ENCODE measurements at places on chromosomes 2 and 18. TPM values are rescaled to one million over a fixed set of nuclear protein-coding genes. Genes with fewer than 3 reads are reported as not detected.

DNA sequence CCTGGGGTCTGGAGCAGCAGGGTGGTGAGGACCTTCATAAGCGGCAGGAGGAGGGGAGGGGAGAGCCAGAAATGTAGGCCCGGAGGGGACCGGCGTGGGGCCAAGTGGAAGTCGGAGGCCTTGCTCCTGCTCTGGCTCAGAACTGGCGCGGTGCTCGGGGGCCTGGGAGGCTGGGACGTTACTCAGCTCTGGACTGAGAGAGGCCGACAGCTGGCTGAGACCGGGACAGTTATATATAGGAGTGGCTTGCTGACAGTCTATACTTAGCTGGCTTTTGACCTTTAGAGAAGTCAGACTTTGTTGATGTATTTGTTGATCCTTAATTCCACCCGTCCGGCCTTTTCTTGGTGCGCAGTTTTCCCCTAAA is 15.7 kb downstream of the IGFBP5 start:
- no peak for DNase-seq

GRCh38 chr2:233853883-233854240 is 473 bp downstream of the HJURP start:
- DNase-seq: no peak

DNA sequence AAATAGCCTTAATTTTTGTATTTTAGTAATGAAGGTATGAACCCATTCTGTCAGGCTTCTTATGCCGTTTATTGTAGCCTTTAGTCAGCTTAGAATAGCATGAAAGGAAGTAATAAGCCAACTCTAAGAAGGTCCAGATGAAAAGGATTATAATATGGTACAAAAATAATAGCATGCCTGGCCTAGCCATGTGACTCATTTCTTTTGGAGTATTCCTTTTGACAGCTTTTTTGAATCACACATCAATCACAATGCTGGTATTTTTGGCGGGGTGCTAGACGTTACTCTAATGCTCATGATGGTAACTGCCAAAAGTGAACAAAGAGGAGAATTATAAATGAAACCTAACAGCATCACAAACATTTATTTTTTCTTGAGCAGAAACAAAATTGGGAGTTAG is 19.9 kb downstream of the FMNL2 start:
- no peak for DNase-seq

- DNase-seq: no peak
Observed at GRCh38 chr2:197096649-197097048, 170.1 kb upstream of the PGAP1 start.

Gene REG3G
- total RNA-seq: 3,262 TPM

DNA sequence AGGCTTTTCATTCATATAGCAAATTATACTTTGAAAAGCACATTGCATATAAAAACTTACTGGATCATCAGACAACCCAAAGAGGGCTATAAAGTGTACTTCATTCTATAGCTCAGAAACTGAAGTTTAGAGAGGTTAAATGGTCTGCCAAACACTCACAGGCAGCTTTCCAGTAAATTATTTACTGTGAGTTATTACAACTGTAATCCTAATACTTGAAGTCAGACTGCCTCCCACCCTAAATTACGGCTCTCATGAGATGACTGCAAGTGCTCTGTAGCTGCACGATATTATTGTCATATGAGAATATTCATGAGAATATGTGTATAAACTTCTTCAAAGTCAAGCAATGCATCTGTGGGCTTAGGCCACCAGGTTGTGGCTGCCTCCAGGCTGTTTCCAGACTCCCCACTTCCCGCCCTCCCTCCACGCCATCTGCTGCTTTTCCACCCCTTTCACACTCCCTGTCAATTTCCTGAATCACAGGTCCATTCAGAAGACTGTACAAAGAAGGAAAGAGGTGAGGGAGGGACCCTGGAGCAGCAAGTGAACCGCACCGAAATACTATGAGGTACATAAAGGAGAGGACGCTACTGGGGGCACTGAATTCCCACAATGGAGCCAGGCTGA is 111.1 kb upstream of the SPOPL start:
- no peak for DNase-seq

GRCh38 chr2:8648441-8649213 is 33.2 kb upstream of the ID2 start:
- DNase-seq: no peak

Gene GRHL1
- 1.1 TPM for total RNA-seq

DNA sequence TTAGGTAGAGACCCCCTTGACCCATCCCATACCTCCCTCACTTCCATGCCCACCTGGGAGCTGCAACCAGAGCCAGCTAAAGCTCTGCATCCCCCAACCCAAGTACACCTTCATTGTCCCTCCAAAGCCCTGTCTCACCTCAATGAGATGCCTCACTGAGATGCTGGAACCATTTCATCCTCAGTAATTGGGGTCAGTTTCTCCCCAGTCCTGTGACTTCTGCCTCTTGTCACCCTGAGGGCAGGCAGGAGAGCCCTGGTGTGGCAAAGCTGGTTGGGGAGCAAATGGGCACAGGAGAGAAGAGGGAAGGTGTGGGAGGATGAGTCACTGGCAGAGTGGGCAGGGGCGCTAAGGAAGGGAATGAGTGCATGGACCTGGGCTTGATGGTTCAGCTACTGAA is 27.9 kb upstream of the NT5DC4 start:
- DNase-seq: no peak

Gene ADRA2B
- total RNA-seq: 0.50 TPM

DNA sequence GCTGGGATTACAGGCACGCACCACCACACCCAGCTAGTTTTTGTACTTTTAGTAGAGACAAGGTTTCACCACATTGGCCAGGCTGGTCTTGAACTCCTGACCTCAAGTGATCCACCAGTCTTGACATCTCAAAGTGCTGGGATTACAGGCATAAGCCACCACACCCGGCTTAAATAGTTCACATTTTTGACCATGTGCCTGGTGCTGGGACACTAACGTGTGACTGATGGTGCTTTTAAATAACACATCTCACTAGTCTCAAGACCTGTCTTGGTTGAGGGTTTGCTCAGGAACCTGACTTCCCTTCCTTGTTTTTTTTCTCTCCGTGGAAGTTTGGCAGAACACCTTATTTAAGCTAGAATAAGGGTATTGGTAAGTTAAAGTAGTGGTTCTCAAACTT is 8.5 kb downstream of the FMNL2 start:
- no peak for DNase-seq

- DNase-seq: no peak
Observed at GRCh38 chr2:73109431-73110167, 3.1 kb downstream of the RAB11FIP5 start.

Gene NOSTRIN
- 27.5 TPM for total RNA-seq

- no peak for DNase-seq
Observed at GRCh38 chr2:225020168-225020849, 22.0 kb downstream of the DOCK10 start.

Gene CAB39
- total RNA-seq: 29.9 TPM

Gene POTEJ
- total RNA-seq: not detected

- no peak for DNase-seq
Observed at GRCh38 chr18:24270937-24271380, 126.7 kb downstream of the OSBPL1A start.

Gene MAP3K19
- not detected for total RNA-seq

Gene ST8SIA3
- 2.0 TPM for total RNA-seq

GRCh38 chr18:66495844-66496243 is 108.0 kb downstream of the CDH19 start:
- peak; percentile 35 for DNase-seq

- no peak for DNase-seq
Observed at GRCh38 chr2:125643585-125643984, 1012.4 kb upstream of the GYPC start.

DNA sequence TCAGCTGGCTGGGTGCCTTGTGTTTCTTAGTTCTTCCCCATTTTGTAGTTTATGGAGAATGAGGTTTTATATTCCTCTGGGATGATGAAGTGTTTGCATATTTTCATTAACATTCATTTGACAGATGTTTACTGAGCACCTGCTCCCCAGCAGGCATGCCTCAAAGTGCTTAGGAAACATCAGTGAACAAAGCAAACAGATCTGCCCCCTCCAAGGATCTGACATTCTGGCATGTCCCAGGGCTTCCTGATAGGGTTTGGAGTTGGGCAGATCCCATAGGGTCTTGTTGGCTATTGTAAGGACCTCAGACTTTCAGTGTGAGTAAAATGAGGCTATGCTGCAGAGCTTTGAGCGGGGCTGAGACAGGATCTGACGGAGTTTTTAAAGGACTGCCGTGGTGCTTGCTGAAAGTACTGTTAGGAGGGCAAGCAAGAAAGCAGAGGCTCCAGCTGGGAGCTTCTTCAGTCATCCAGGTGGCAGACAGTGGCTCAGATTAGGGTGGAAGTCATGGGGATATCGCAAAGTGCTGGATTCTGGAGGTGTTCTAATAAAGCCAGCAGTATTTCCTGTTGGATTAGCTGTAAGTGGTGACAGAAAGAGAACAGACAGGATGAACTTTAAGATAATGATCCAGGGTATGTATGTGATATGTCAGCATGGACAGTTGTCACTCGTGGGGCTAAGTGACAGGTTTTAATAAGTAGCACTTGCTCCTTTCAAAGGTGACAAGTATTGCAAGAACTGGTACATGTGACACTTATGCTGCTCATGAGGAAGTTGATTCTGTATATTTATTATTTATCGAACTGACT is 11.3 kb upstream of the IAH1 start:
- no peak for DNase-seq

GRCh38 chr2:55712477-55713060 is 18.9 kb upstream of the PNPT1 start:
- no peak for DNase-seq

Gene IL1R2
- total RNA-seq: 2.1 TPM

DNA sequence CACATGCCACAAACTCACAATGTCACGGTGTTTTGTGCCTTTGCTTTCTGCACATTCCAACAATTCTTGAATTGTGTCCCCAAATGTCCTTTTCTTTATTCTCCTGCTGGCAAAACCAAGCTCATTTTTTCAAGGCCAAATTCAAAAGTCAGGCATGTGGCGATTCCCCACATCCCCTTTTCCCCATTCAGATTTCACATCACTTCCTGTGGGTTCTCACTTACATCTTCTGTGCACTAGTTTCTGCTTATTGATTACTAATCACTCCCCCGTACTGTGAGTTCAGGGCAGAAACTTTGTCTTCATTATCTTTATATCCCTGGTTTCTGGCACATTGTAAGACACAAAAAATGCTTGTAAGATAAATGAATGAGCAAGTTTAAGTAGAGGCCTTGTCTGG is 69.2 kb downstream of the AP1S3 start:
- no peak for DNase-seq

DNA sequence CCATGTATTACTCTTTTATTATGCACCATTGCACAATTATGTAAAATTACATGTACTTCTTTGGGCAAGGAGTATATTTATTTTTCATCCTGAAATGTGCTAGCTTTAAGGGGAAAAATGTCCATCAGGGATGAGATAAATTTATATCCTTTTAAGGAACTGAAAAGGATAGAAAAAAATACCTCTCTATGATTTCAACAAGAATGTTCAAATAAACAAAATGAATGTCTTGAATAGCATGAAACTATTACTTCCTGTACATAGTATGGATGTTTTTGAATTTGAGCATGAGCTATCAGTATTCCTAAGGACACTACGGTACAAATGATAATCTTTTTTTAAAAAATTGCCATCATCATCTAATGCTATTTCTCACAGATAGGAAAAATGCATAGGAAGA is 1611.9 kb upstream of the ZEB2 start:
- DNase-seq: no peak

DNA sequence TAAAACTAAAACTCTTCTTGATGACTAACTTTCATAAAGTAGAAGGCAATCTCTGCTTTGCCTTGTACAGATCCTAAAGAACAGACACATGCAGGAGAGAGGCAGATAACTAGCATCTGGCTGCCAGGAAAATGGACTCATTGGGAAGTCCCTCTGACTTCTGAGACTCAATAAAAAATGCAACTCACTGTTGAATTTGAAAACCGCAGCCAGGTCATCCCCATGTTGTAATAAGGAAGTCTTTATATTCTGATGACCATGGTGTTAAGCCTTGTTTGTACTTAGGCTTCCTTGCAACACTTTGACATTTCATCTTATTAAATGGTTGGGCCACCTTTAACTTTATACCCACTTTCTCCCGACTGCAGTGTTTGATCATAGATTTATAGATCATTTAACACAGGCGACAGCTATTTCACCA is 375.1 kb upstream of the KCNH7 start:
- DNase-seq: no peak

Gene SP9
- total RNA-seq: not detected

- DNase-seq: no peak
Observed at GRCh38 chr2:38260469-38260868, 116.6 kb downstream of the ATL2 start.

GRCh38 chr2:54176577-54176976 is 61.2 kb downstream of the ACYP2 start:
- DNase-seq: no peak

DNA sequence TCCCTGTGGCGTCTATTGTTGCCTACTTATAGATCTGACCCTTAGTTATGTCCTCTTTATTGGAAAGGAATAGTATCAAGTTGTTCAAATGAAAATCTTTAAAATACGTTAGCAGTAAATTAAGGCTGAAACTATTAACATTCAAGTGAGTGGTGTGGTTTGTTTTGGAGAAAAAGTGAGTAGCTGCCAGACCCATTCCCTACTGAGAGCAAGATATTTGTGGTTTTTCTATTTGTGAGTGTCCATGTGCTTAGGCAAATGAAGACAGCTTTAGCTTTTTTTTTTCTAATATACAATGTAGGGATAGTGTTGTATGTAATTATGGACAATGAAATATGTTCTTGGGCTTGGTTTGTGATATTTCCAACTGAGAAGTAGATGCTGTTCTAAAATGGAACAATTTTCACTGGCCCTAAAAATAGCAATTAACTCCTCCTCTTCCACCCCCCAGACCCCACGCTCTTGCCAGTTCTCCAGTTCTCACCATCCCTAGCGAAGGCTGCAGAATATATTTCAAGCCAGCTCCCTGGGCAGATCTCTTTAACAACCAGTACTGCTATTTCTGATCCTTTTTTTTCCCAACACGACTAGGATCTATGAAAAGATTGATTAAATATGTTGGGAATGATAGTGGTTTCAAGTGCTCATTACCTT is 83.1 kb downstream of the CCDC85A start:
- no peak for DNase-seq

- DNase-seq: no peak
Observed at GRCh38 chr2:119546447-119546767, 2.2 kb downstream of the CFAP221 start.

Gene TOGARAM2
- total RNA-seq: 0.78 TPM

DNA sequence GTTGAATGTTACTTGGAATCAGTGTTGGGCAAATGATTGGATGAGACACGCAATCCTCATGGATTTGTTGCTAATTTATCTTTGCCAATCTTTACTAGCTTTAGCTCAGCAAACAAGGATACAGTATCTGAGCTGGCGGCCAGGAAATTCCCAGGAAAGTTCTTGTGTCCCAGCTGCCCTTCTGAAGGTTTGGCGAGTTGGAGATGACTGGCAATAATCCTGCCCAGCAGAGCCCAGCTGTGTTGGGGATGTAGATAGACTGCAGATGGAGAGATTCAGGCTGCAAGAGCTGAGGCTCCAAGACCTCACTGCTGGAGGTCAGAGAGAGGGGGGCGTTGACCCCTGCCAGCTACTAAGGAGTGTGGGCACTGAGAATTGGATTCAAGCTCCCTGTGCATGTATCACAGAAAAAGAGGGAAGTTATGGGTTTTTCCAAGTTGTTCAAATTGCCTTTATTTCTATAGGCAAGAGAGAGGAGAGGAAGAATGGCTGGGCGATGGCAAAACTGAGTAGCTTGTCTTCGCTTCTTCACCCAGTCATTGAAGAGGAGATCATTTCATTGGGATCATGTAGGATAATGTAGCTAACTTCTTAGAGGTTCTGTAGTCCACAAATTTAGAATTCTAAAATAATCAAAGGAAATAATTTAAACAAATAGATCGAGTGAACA is 506.8 kb upstream of the LRATD1 start:
- no peak for DNase-seq
